ENCODE measurements at places on chromosomes 1 and 21.

DNA sequence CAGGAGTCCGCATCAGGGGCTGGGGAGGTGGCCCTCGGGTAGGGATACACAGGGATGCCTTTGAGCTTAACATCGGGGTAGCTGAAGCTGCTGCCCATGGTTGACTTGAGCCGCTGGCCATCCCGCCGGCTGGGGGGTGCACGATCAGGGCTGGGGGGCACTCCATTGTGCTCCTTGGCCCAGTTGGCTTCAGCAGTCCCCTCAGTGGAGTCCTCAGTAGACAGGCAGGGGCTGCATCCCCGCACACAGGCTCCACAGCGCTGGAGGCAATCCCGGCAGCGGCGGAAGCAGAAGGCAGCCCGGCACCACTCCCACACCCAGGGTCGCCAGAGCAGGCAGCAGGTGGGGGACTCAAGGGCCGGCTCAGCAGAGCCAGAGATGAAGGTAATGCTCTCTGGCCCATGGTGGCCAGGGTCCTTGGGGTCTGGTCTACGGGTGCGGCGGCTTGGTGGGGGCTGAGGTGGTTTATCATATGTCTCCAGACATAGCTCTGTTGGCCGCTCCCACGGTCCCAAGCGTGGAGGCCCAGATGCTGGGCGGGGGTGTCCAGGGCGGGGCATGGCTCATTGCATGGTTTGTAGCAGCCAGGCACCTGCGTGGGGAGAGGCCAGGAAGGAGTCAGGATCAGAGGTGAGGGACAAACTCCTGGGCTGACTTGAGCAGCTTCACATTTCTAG lies 8.3 kb downstream of the KDF1 start:
- no peak for DNase-seq

DNA sequence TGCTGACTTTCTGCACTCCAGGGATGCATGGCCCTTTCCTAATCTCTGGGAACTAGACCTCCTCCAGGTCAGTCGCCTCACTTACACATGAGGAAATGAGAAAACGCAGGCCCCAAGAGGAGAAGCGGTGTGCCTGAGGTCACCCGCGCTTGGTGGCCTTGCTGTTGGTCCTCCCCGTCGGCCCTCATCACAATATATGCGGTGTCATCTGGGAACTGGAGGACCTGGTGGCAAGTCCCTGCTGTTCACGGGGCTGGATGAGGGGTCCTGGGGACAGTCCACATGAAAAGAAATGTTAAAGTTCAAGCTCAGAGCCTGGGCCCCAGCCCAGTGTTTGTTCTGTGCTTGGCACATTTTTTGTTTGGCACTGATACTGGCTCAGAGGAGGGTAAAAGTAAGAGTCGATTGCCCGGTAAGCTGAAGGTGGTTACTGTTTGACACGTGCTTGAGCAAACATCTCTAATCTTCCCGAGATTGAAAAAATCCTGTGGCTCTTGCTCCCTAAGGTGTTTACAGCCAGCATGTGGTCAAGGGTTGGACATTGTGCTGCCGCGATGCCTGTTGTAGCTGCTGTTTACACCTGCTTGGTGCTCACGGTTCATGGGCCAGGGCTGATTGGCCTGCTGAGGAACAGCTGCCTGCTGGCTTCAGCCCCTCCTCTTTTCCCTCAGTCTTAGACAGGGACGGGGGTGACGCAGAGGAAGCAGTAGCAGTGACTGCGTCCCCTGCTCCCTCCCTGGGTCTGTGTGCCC lies 5.2 kb downstream of the COQ8A start:
- no peak for DNase-seq

GRCh38 chr1:1356796-1357401 lies 1.5 kb downstream of the MXRA8 start:
- DNase-seq = no peak

GRCh38 chr1:91736715-91737615 lies 149.0 kb downstream of the TGFBR3 start:
- no peak for DNase-seq

- no peak for DNase-seq
Observed at GRCh38 chr1:173866413-173867115, 1.2 kb downstream of the GAS5 start.

- DNase-seq = no peak
Observed at GRCh38 chr1:78047106-78047505, 1.3 kb downstream of the GIPC2 start.

- DNase-seq = no peak
Observed at GRCh38 chr1:39593386-39593785, 16.8 kb upstream of the PABPC4 start.

DNA sequence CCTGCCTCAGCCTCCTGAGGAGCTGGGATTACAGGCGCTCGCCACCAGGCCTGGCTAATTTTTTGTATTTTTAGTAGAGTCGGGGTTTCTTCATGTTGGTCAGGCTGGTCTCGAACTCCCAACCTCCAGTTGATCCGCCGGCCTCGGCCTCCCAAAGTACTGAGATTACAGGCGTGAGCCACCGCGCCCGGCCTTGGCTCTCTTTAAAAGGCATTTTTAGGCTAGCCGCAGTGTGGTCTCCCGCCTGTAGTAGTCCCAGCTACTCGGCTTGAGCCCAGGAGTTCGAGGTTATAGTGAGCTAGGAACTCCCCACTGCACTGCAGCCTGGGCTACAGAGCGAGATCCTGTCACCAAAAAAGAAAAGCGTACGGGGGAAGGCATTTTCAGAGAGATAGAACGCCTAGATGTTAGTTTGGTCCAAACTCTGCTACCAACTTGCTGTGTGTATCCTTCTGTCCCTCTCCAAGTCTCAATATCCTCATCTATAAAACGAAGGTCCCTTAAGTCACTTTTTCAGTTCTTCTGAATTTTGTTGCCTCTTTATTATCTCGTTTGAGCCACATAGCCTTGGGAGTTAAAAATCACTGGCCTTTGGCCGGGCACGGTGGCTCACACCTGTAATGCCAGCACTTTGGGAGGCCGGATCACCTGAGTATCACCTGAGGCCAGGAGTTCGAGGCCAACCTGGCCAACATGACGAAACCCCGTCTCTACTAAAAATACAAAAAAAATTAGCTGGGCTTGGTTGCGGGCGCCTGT lies 734 bp downstream of the MED18 start:
- no peak for DNase-seq

- DNase-seq = no peak
Observed at GRCh38 chr1:38291906-38292521, 245.4 kb upstream of the POU3F1 start.

GRCh38 chr1:178935610-178936009 lies 64.7 kb upstream of the ANGPTL1 start:
- DNase-seq = no peak

- DNase-seq = no peak
Observed at GRCh38 chr1:214943054-214943453, 139.5 kb upstream of the KCNK2 start.

GRCh38 chr1:234973426-234974250 lies 155.0 kb downstream of the TOMM20 start:
- no peak for DNase-seq

- no peak for DNase-seq
Observed at GRCh38 chr1:162011337-162012012, 12.2 kb downstream of the OLFML2B start.

GRCh38 chr1:197438010-197438790 lies 170.1 kb downstream of the CRB1 start:
- no peak for DNase-seq

GRCh38 chr1:226534098-226534497 lies 14.5 kb upstream of the STUM start:
- DNase-seq = no peak

DNA sequence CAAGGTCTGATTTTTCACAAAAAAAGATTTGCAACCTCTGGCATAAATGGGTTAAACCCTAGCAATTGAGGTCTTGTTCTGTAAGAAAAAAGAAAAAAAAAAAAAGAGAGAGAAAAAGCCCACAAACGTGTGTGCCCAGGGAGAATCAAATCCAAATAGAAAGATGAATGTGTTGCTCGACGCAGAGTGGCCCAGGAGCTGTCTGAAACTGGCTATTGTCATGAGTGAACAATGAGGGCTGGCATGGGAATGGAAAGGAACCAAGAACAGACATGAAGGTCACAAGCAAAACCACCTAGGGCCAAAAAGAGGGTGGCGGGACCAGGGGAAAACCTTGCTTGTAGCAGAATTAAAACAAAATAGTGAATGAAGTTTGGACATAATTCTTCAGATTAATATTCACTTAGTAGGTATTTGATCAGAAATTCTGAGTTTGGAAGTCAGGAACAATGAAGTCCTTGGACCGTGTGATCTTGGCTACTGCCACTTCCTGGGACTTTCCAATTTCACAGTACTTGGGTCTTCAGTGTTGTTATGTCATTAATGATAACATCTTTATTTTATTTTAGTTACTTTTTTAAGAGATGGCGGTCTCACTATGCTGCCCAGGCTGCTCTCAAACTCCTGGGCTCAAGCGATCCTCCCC lies 3.1 kb downstream of the ENO1 start:
- DNase-seq = no peak

GRCh38 chr21:42406201-42406621 lies 2.5 kb downstream of the UBASH3A start:
- no peak for DNase-seq

- no peak for DNase-seq
Observed at GRCh38 chr1:236997882-236998281, 6.4 kb downstream of the MT1HL1 start.

- DNase-seq = no peak
Observed at GRCh38 chr1:101444381-101444780, 207.6 kb downstream of the S1PR1 start.

DNA sequence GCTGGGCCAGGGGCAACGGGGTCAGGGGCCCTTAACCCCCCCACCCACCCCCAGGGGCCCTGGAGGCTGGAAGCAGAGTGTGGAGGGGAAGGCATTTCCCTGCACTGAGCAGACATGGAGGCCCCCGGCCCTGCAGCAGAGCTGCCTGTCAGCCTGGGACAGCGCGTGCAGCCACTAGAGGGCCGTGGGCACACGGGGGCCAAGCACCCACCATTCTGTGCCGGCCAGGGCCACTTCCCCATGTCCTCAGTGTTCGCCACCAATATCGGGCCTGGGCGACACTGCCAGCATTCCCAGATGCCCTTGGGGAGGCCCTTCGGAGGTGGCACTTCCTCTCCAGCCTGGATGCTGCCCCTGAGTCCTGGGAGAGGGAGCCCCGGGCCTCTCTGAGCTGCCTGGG lies 23.2 kb upstream of the ARHGEF16 start:
- DNase-seq = no peak

DNA sequence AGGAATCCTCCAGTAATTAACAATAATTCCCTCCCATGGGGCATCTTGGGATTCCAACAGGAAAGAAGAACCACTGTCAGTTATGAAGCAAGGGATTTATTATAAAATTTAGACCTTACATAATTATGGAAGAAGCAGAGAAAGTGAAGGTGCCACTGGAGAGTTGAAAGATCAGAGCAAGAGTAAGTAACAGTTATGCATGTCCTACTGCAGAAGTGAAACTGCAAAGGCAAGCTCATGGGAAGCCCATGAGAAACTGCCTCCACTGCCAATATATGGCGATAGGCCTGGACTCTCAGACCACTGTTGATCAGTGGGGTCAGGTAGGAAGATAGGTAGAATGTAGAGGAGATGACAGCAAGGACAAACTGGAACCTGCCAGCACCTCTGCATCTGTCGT lies 123.6 kb upstream of the ZNF648 start:
- DNase-seq = no peak

GRCh38 chr1:67937010-67937409 lies 103.7 kb upstream of the GNG12 start:
- no peak for DNase-seq

- DNase-seq = no peak
Observed at GRCh38 chr1:180642781-180643180, 11.0 kb downstream of the XPR1 start.

GRCh38 chr1:27144049-27144748 lies 10.7 kb downstream of the SLC9A1 start:
- no peak for DNase-seq

GRCh38 chr1:189682591-189682990 lies 795.1 kb downstream of the BRINP3 start:
- DNase-seq = no peak

DNA sequence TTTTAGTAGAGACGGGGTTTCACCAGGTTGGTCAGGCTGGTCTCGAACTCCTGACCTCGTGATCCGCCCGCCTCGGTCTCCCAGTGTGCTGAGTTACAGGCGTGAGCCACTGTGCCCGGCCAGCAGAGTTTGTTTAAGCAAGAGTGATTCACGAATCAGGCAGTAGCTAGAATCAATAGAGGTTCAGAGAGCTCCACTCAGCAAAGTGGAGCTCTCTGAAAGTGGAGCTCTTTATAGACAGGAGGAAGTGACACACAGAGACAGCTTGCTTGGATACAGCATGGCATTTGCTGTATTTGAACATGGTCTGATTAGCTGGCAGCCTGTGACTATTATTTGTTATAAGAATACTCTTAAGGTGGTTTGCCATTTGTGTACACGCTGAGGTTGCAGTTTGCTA lies 27.1 kb upstream of the CD34 start:
- no peak for DNase-seq

- no peak for DNase-seq
Observed at GRCh38 chr1:24048205-24048869, 63.6 kb downstream of the MYOM3 start.

- DNase-seq = no peak
Observed at GRCh38 chr21:41419921-41420862, 5.8 kb upstream of the MX1 start.

GRCh38 chr21:44013380-44014088 lies 1.4 kb downstream of the TRAPPC10 start:
- no peak for DNase-seq

DNA sequence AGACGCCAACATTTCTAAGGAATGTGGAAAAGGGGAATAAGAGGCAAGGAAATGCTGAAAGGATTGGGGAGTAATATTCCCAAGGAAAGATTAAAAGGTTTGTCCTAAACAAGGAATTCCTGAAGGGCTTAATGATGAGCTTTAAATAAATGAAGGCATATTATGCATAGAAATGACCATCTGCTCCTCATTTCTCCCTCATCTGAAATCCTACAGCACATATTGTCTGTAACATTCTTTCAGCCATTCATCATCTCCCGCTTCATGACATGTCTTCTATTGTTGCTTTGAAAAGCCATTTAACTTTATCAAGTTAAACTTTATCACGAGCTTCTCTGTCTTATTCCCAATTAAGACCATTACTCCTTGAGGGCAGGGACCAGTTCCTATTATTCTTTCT lies 608.7 kb upstream of the PLXNA2 start:
- no peak for DNase-seq

- no peak for DNase-seq
Observed at GRCh38 chr1:226714148-226714547, 24.9 kb downstream of the ITPKB start.

- DNase-seq = no peak
Observed at GRCh38 chr1:18919956-18920355, 17.6 kb upstream of the ALDH4A1 start.

- no peak for DNase-seq
Observed at GRCh38 chr1:209749670-209750323, 6.1 kb upstream of the TRAF3IP3 start.

DNA sequence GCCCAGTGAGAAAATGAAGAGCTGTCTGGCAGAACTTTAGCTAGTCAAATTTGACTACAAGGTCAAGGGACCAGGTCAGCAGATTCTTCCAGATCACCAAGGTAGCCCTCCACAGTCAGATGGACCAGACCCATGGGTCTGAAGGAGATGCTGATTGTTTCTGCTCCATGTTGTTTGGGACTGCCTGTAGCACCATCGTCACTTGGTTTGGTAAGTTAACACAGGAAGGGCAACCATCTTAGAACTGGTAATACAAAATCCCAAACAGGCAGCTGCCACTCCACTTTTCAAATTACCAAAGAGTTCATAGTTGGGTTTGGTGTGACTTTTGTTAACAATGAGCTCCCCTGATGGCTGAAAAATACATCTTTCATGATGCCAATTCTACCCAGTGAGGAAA lies 9.0 kb downstream of the ITPKB start:
- no peak for DNase-seq

Data from cortex of kidney (tissue), 1 donor.